ENCODE measurements at places on chromosomes 4 and X.

DNA sequence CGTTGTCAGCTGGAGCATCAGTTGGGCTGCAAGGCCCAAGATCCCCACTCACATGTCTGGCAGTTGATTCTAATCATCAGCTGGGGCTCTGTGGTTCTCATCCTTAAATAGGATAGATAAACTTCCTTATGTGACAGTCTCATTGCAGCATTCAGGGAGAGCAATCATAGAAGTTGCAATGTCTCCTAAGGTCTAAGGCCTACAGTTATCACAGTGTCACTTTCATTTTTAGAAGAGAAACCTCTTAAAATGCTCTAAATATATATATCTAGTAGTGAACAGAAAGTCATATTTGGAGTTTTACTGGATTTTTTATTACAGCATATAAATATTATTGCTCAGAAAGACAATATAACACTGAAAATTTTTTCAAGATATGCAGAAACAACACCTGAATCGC lies 226.0 kb upstream of the PPP1R2C start:
- no peak for DNase-seq

- DNase-seq, result no peak
Measured at GRCh38 chr4:10105421-10105820, 11.2 kb downstream of the WDR1 start.

DNA sequence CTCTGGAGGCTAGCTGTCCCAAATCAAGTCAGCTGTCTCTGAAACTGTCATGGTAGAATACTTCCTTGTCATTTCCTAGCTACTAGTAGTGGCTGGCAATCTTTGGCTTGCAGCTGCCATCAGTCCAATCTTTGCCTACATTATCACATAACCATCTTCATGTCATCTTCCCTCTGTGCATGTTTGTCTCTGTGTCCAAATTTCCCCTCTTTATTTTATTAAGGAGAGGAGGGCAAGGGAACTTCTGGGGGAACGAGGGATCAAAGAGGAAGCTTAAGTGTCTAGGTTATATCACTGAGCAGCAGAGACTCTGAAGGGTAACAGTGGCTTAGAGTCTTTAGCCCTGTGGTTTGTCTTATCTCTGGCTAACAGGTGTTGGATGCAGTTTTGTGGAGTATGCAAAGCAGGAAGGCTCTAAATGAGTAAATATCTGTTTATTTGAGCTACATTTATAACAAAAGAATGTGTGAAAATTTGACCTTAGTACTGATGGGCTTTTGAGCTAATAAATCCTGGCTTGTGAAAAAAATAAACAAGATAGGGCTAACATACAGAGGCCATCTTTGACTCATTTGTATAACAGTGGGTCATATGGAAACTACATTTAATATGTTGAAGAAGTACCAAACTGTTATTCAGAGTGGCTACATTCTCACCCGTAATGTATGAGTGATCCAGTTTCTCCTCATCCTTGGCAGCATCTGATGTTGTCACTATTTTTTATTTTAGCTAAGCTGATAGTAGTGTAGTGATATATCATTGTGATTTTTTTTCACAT lies 49.4 kb upstream of the ENOX2 start:
- no peak for DNase-seq

DNA sequence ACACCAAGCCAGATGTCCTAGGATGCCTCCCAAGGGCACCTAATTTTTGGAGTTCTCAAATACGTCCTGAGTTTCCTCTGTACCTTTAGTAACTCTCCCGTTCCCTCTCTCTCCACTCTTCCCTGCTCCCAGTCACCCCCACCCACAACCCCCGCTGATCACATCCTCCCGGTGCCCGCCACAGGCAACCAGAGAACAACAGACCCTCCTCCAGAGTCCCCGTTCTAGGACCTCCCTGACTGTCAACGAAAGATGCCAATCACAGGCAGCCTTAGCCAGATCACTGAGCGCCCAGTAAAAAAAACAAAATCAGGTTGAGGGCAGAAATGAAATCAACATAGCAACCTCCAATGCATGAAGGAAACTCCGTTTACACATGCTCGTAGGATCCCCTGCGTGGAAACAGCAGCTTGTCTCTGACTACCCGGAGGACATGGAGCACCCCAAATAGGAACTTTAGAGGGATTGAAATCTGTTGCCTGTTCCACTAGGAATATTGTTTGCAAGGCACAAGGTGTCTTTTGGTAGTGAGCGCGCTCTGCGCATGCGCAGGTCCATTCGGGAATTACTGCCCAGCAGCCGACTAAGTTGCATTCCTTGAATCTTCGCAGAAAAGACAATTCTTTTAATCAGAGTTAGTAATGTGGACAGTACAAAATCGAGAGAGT lies at the start of gene GABRB1:
TSS of gene GABRB1 (plus strand) at position 557 of the 668 bp plus-strand sequence.
- DNase-seq, result no peak

DNA sequence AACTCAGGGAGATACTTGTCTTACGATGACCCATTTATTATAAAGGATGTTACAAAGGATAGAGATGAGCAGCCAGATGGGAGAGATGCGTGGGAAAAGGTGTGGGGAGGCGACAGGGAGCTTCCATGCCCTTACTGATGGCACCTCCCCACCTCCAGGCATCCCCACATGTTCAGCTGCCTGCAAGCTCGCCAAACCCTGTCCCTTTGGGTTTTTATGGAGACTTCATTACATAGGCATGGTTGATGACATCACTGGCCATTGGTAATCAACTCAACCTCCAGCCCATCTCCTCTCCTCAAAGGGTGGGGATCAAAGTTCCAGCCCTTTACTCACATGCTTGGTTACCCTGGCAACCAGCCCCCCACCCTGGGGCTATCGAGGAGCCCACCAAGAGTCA lies 29.4 kb upstream of the SLC2A9 start:
- DNase-seq, result no peak

GRCh38 chrX:46628460-46629371 lies 55.2 kb downstream of the CHST7 start:
- DNase-seq, result no peak

GRCh38 chrX:105221374-105221773 lies 880 bp upstream of the TEX13A start:
- no peak for DNase-seq

GRCh38 chrX:39674490-39675161 lies 423.1 kb downstream of the BCOR start:
- DNase-seq, result no peak

DNA sequence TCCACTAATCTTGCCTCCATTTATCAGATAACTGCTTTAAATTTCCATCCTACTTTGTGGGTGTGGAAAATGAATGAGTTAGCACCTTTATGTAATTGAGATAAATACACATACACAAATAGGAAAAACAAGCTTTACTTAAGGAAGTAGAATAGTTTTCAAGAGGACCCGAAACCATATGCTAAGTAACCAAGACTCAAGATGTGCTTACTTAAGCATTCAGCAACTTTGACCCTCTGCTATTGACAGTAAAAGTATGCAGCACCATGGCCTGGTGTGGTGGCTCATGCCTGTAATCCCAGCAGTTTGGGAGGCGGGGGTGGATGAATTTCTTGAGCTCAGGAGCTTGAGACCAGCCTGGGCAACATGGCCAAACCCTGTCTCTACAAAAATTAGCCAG lies 29.9 kb downstream of the RNF175 start:
- DNase-seq, result no peak

DNA sequence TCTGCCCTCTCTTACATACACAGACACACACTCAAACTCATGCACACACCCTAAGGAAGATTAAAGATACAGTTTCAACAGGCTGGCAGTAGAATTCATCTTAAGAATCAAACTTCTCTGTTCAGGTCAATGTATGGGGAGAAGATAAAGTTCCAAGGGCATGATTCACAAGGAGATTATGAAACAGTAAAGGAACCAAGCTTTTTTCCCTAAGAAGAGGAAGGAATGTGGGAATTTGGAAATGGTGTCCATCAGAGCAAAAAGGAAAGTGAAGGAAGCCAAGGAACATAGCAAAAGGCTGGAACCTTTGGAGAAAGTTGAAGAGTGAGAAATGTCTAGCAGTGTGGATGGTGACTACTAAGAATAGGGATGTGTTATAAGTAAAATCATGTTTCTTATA lies 191.0 kb upstream of the NPY2R start:
- no peak for DNase-seq

DNA sequence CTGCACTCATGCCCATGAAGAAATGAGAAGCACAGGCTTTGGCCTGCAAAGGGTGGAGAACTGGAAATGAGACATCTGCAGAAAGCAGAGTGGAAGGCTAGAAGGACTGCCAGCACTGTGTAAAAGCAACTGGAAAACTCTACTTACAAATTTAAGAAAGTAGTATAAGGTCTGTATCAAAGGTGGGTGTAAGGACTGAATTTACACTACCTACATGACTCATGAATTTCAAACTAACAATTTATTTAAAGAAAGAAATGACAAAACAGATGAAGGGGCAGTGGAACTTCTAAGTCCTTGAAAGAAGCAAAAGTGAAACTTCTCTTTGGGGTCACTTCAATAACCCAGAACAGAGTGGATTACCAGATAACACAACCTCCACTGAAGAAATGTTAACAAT lies 71.2 kb downstream of the SLC10A7 start:
- DNase-seq, result no peak

DNA sequence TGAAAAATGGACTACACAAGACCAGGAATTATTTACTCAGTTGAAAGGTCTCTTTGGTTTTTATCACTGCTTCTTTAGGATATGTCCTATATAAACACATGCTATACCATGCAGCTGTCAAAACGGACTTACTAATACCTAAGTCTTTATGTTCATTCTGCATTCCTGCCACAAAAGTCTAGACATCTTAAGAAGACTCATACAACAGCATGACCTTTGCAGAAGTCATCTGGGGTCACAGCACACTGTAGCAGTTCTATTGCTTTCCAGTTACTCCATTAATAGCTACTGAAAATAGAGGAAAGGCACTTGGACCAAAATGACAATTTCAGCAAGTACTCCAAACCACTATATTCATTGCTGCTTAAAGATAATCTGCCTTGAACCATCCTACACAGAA lies 53.2 kb downstream of the DDX60 start:
- DNase-seq, result no peak

DNA sequence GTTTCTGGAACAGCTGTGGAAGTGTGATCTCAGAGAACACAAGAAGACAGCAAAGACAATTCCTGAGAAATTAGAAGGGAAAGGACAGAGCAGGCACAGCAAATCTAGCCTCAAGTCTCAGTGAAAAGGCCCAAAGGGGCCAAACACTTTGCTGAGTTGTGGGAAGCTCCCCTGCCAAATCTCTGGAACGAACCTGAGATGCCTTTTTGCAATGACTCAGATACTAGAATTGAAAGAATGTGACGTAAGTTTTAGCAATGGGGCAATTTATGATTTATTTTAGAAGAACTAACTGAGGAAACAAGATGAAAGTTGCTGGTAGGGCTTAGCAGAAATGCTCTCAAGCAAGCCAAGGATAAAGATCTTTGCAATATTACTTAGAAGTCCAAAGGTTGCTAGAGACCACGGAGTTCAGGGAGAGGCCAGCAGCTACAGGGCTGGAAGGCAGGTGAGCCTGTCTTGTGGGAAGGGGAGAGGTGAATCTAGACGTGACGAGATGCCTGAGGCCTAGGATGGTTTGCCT lies 92.8 kb downstream of the AMELX start:
- DNase-seq, result no peak

- DNase-seq, result no peak
Measured at GRCh38 chrX:151448509-151448908, 51.5 kb downstream of the VMA21 start.

GRCh38 chrX:141164406-141164805 lies 12.5 kb downstream of the LDOC1 start:
- DNase-seq, result no peak

DNA sequence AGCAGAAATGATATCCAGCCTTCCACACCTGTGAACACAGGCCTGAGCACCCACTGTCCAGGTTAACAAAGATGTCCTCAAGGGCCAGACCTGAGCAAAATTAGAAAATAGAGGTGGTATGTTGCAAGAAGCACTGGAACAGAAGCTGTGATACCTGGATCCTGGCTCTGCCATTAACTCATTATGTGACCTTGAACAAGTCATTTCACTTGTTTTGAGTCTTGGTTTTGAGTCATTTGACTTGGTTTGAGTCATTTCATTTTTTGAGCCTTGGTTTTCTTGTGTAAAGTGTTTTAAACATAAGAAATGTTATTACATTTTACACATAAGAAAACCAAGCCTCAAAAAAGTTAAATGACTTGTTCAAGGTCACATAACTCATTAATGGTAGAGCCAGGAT lies 2.9 kb upstream of the NWD2 start:
- no peak for DNase-seq

GRCh38 chr4:182973511-182973911 lies 56.3 kb upstream of the DCTD start:
- DNase-seq, result no peak

DNA sequence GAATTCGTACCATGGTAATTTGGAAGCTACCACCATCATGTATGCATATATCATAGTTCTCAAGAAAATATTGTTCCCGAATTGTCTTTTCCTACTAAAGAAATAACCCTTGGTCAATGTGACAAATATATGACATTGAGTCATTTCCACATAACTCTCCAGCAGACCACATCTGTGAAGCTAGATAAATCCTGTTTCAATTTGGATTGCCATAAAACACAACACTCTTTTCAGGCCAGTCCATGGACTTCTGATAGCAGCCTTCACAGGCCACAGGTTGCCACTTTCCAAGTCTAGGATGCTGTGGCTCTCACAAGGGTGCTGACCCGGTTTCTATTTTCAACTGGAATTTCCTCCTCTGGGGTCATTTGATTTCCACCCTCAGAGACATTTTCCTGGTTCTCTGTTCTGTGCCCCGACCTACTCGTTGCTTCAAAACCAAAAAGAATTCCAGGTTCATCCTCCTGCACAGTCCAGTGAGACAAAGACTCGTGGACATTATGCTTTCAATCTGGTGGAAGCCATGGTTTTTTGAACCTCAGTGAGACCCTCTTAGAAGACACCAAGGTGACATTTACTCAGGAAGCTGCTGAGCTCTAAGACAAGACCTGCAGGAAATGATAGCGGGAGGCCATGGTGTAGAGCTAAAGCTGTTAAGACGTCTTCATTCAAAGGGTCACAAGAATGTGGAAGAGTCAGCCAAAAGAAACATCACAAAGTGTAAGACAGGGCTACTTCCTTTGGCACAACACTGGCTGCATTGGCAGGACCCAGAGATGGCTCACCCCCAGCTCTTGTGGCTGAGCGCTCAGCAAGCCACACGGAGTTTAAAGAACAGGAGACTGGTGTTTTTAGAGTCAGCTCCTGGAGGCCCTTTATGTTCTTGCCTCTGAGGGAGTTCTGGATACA lies 119.8 kb downstream of the AMELX start:
- DNase-seq, result no peak

DNA sequence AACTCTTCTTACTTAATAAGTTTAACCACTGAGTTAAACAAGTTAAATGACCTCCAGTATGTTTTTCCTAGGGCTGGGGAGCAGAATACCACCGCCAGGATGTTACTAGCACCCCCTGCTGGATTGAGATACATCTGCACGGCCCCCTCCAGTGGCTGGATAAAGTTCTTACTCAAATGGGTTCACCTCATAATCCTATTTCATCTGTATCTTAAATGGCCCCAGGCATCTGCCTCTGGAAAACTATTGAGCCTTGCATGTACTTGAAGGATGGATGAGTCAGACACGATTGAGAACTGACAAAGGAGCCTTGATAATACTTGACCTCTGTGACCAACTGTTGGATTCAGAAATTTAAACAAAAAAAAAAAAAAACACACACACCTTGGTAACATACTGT lies 61.5 kb upstream of the MMAA start:
- no peak for DNase-seq

GRCh38 chr4:126888968-126889367 lies 743.8 kb upstream of the INTU start:
- no peak for DNase-seq
